ENCODE measurements at places on chromosomes 7 and 10.

DNA sequence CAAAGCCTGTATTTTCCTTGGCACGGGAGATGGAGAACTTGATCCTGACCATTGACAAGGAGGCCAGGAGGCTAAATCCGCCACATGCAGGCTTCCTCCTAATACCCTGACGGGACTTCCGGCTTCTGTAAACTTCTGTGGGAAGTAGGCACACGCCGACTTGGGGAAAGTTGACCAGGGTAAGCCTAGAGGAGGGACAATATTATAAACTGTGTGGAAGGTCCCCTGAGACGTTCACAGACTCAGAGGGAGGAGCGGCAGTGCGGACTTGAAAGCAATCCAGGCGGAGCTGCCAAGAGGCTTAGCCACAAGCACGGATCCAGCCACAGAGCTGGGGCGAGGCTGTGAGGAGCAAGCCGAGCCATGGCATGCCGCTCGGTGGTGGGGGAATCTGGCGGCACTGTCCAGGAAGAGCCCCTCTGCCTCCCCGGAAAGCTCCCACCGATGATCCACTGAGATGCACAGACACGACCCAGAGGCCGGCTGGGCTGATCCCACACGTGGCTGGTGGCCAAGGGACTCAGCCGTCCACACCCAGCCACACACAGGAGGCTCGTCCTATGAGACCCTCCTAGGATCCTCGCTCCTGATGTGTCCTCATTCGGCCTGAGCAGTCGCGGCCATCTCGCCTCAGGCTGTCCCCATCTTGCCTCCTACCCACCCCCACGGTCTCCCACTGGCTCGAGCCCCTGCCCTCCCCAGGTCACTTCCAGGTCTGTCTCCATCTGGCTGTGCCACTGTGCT lies 40.0 kb upstream of the INSIG1 start:
- DNase-seq: no peak

DNA sequence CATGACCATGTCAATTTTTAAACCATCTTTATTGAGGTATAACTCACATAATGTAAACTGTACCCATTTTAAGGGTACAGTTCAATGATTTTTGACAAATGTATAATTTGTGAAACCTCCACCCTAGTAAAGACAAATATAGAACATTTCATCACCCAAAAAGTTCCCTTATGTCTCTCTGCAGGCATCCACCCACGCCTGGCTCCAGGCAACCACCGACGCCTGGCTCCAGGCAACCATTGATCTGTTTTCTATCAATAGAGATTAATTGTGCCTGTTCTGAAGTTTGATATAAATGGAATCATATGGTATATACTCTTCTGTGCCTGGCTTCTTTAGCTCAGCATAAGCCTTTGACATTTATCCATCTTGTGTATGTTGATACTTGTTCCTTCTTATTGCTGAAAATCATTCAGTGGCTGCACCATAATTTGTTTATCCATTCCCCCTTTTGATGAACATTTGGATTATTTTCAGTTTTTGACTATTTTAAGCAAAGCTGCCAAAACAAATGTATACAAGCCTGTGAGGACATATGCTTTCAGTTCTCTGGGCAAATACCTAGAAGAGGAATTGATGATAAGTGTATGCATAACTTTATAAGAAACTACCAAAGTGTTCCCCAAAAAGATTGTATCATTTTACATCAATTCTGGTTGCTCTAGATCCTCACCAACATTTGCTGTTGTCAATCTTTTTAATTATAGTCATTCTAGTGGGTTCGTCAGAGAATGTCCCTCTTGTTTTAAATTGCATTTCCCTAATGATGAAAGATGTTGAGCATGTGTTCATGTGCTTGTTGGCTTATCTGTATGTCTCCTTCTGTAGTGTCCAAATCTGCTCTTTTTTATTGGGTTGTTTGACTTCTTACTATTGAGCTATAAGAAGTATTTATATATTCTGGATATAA lies 55.7 kb upstream of the HECTD2 start:
- no peak for DNase-seq

DNA sequence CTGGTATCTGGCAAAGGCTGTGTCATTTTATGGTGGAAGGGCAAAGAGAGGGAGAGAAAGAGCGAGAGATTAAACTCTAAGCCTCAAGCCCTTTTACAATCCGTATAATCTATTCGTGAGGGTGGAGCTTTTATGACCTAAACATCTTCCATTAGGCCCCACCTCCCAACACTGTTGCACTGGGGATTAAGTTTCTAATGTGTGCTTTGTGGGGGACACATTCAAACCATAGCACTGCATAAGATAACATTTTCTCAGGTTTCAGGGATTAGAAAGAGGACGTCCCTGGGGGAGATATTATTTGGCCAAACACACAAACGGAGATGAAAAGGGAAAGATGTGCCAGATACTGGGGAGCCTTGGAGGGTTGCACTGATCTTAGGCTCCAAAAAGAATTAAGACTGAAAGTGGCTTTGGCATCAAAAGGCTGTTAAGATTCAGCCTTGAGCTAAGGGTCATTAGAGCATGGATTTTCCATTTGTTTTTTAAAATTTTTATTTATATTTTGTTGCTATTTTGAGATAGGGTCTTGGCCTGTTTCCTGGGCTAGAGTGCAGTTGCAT lies 19.0 kb downstream of the COL26A1 start:
- no peak for DNase-seq

- no peak for DNase-seq
Observed at GRCh38 chr10:1624240-1624639, 113.1 kb downstream of the ADARB2 start.

- no peak for DNase-seq
Observed at GRCh38 chr10:5323446-5323845, 41.3 kb upstream of the UCN3 start.
